Choroid plexus epithelial cell (primary cell): ENCODE measurements at places on chromosomes 1 and 21.

DNA sequence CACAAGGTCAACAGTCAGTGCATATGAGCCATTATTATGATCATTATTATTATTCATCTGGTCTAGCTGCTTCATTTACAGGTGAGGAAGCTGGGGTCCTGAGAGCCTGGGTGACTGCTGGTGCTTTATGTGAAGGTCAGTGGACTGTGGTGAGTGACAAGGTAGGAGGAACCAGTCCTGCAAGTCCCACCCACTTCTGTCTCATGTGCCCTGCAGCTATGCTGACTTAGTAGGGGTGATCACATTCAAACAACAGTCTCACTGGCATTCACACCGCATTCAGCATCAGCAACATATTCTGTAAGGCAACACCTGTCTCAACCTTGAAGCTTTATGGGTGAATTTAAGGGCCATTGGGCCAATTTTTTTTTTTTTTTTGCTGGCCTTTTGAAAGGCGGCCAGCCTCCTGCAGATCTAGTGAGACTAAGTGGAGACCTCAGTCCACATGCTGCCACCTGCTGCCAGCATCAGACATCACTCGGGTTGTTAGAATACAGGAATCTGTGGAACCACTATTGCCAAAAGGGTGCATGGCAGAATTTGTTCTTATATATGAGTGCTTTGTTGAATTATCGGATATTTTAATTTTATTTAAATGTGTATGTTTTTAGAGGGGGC lies 59.9 kb upstream of the CACNA1E start:
- DNase-seq: peak; percentile 48

DNA sequence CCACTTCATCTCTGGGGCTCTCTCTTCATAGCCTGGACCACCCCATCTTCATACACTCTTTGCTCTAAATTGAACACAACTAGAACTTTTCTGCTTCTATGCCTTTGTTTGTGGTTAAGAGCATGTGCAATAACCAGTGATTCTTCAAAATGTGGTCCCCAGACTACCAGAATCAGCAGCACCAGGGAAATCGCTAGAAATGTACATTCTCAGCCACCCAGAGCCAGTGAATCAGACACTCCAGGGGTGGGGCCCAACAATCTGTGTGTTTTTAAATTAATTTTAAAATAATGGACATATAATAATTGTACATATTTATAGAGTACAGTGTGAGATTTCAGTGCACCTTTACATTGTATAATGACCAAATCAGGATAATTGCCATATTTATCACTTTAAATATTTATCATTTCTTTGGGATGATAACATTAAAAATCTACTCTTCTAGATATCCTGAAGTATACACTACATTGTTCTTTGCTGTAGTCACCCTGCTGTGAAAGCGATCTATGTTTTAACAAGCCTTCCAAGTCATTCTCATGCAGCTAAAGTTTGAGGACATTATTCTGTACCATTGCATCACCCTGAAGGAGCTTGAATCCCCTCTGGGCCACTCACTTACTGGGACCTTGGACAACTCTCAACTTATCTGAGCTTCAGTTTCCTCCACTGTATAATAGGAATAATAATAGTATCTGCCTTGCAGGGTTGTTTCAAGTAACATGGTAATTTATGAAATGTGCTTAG lies 10.8 kb downstream of the GRHL3 start:
- peak; percentile 80 for DNase-seq

GRCh38 chr1:115076384-115076915 lies 12.9 kb downstream of the TSPAN2 start:
- no peak for DNase-seq

- DNase-seq: peak; percentile 18
These were observed 75.4 kb upstream of the LRRC7 start for GRCh38 chr1:69492286-69492685.

GRCh38 chr1:219120624-219121544 lies 52.8 kb upstream of the LYPLAL1 start:
- DNase-seq: peak; percentile 97

DNA sequence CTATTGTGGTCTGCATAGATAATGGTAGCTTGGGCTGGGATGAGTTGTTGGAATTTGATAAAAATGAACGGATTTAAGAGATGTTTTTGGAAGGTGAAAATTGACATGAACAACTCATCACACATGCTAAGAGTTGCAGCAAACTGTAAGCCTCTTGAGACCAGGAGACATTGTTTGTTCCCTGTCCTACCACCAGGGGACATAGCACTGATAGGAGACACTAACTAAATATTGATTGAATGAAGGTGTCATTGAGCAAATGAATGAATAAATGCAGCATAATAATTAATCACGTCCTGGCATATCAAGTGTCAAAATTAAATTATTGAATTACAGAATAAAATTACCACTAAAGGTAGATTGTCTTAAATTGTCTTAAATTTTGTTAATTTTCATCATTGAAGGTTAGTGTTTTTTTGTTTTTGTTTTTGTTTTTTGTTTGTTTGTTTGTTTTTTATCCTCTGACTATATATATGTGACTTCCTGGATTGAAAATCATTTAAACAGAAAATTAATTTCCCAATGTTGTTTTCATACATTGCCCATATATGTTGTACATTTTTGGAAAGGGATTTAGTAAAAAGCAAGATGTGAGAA lies 285.3 kb upstream of the C1orf105 start:
- peak; percentile 30 for DNase-seq

DNA sequence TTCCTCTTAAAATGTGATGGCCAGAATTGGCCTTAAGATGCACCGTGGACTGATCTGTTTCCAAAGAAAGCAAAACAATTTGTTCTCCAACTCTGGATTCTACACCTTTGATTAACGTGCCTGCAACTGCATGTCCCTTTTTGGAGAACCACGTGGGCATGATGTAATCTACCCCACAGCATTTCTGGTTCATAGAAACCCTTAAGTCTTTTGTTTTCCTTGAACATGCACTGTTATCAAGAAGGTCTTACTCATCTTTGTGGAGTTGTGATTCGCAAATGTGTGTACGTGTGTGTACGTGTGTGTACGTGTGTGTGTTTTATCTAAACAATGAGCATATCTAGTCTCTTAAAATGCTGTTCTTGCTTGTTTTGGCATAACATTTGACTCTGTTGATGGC lies 57.8 kb downstream of the LPAR3 start:
- no peak for DNase-seq

GRCh38 chr1:202046748-202047708 lies 36.6 kb downstream of the ELF3 start:
- no peak for DNase-seq

DNA sequence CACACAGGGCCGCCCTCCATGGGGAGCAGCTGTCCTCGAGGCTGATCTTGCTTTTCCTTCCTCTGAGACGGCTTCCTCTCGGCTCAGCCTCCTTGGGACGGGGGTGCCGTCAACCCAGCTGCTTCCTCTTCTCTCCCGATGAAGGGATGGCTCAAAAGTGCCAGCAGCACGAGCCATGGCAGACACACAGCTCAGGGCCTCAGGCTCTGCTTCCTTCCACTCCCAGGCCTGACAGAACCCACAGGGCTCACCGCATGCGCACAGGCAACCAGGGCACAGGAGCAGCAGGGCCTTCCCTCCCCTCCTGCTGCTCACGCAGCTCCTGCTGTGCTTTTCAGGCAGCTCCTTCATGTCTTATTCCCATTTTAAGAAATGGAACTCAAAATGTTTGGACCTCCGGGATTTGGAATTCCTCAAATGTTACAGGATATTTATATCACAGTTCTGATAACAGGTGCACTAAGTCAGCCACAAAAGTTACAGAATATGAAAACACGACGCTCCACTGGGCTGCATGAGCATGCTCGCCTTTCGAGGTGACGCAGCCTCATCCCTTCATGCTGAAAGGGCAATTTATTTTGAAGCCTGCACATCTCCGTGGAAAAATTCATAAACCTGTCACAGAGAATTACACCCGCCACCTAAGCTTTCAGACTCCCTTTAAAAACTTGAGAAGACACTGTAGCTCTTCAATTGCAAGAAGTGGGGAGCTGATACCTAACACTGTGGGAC lies 84.4 kb downstream of the HSF2BP start:
- DNase-seq: no peak

DNA sequence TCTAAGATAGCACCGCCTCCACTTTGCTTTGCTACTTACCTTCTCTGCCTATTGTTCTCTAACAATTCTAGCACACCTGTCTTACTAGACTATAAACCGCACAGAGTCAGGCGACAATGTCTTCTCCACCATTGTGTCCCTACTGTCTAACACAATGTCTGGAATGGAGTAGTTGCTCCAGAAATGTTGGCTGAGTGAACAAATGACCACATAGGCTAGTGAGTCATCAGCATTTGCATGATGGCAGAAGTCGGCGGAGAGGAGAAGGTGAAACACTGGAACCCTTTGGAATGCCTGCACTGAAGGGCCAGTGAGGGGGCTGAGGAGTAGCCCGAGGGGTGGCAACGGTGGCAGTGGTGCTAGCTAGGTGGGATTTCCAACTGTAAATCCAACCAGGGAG lies 14.0 kb upstream of the PABPC4 start:
- DNase-seq: peak; percentile 51

GRCh38 chr1:167136191-167136614 lies 42.3 kb downstream of the STYXL2 start:
- peak; percentile 87 for DNase-seq
